ENCODE measurements at places on chromosomes 2 and 18.

DNA sequence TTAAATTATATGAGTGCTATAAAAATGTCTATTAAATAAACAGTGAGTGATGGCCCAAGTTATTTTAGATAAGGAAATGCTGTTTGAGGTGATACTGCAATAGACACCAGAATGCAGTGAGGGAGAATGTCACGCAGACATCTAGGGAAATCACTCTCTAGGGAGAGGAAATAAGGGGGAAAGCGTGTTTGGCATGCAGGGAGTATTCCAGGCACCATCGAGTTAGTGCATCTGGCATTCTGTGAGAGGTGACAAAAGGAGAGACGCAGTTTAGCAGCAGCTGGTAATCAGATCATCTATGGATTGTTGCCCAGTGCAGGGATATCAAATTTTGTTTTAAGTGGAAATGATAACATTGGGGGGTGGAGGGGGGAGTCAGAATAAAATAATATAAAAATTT, 175.4 kb upstream of the NETO1 start:
- no peak for DNase-seq

DNA sequence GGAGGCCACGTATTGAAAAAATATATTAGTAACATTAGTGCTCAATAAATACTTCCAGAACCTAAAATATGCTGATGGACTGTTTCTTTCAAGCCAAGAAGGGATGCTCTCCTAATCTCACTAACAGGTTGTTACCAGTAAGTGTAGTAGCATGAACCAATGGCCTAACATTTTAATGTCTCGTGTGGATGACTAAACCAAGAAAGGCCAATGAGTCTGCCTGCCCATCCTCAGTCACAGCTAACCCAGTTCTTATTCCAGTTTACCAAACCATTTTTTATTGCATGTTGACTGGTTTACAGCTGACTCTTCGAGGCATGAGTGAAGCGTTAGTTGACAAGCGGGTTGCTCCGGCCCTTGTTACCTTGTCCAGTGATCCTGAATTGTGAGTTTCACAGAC, 45.1 kb upstream of the TNFRSF11A start:
- DNase-seq: no peak

- no peak for DNase-seq
Observed at GRCh38 chr2:158403237-158403636, 53.3 kb downstream of the CCDC148 start.

- DNase-seq: no peak
Observed at GRCh38 chr18:66346833-66347588, 256.9 kb downstream of the CDH19 start.

DNA sequence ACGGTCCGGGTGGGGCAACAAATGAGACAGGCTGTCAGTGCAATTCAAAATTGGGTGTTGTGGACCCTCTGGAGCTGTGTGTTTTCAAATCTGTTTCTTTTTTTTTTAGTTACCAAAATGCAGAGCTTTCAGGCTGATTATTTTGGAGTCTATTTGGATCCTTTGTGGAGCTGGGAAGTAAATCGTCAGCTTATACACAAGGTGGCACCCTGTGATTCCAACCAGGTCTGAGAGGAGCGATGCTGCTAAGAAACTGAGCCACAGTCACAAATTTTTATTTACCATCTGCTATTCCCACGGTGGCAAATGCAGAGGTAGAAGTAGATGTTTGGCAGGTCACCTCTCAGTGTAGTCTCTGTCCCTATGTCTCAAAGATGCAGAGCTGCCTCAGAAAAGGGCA, 3.8 kb upstream of the EPC2 start:
- peak; percentile 9 for DNase-seq

- no peak for DNase-seq
Observed at GRCh38 chr2:128642821-128643220, 324.2 kb upstream of the HS6ST1 start.

DNA sequence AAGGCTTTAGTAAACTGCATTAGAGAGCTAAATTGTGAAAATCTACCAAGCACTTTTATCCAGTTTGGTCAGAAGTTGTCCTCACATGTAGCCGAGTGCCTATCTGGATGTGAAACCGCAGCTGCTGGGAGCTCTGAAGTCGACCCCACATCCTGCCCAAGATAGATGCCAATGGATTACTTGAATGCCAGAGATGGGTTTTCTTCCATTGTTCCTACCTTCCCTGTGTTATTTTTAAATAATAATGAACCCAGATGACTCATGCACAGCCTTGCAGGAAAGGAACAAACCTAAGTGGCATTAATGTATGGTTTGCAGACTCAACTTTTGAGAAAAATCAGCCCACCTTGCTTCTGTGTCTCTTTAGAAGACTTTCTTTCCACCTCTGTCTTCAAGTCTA, 408.5 kb downstream of the FBXO15 start:
- peak; percentile 80 for DNase-seq

GRCh38 chr2:239813261-239814115, 211.7 kb downstream of the NDUFA10 start:
- no peak for DNase-seq

- no peak for DNase-seq
Observed at GRCh38 chr2:48415836-48416515, 114.0 kb upstream of the STON1 start.

Measured in astrocyte of the spinal cord (primary cell).